ENCODE measurements at places on chromosomes 7 and 10.

- no peak for DNase-seq
Observed at GRCh38 chr10:120530699-120531098, 73.7 kb downstream of the PLPP4 start.

DNA sequence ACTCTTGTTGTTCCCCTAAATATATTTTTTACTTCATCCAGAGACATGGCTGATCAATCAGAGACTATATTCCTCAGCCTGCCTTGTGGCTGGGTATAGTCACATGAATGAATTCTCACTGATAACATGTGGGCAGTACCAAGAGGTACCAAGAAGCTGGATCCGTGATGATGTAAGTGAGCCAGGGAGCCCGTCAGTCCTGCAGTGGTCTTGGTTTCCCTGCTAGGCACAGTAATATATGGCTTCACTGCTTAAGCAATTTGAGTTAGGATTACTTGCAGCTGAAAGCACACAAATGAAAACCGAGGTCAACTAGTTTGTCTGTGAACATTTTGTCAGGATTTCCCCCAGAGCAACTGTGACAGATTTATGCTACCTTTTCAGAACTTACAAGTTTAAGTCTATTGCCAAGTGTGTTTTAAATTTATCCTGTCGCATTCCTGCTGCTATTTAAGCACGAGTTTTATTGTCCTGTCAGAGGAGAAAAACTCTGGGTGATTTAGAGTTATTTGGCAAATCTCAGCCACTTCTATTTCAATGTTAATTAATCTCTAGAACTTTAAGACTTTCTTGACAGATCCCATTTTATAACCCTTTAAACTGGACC is 381.8 kb downstream of the PHF14 start:
- no peak for DNase-seq

- no peak for DNase-seq
Observed at GRCh38 chr10:132207536-132208461, 21.1 kb downstream of the DPYSL4 start.

DNA sequence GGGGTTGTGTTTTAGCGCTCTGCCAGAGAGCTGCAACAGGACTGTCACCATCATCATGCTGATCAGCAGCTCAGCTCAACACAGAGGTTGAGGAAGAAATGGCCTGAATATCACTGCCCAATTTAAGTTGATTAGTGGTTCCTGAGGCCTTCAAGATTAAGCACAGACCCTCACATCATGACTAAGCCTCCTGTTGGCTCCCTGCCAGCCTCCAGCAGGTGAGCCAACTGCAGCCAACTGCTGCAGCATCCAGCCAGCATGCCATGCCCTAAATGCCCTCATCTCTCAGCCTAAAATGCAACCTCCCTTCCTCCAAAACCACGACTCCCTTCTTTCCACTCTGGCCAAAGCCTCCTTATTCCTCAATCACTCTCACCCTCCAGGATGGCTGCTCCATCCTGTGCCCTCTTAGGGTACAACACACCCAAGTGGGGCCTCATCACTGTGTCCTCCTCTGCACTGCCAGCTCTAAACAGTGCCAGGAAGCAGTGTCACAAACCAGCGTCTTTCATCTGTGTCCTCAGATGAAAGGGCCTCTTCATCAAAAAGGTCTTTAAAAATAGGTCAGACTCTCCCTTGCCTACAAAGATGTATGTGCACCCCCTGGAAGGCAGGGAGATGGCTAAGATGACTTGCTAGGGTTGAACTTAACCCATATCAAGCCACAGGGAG is 259.3 kb downstream of the ZEB1 start:
- DNase-seq, result no peak
